ENCODE measurements at places on chromosomes 2 and 18.

- no peak for DNase-seq
Observed at GRCh38 chr2:240643093-240643810, 18.0 kb downstream of the GPR35 start.

GRCh38 chr2:175807031-175807873, 194.8 kb downstream of the LNPK start:
- DNase-seq = no peak

GRCh38 chr2:127174136-127174535, 46.0 kb downstream of the CYP27C1 start:
- DNase-seq = peak; percentile 49

DNA sequence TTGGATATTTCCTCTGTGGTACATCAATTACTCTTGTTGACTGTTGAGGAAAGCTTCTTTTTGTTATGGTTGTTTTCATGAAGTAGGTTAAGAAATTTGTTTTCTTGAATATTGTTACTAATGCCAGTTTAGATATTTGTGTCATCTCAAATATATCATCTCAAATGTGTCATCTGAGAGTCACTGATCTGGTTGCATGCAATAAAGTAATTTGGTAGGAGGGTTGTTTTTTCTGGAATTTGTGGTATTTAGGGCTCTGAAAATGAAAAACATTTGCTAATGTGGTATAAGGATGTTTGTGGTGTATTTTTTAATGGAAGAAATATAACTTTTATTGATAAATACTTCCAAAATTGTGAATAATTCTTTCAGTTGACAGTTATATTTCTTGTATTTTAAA, 117.7 kb downstream of the GREB1L start:
- no peak for DNase-seq

- DNase-seq = no peak
Observed at GRCh38 chr2:151137526-151137925, 124.1 kb downstream of the RBM43 start.

DNA sequence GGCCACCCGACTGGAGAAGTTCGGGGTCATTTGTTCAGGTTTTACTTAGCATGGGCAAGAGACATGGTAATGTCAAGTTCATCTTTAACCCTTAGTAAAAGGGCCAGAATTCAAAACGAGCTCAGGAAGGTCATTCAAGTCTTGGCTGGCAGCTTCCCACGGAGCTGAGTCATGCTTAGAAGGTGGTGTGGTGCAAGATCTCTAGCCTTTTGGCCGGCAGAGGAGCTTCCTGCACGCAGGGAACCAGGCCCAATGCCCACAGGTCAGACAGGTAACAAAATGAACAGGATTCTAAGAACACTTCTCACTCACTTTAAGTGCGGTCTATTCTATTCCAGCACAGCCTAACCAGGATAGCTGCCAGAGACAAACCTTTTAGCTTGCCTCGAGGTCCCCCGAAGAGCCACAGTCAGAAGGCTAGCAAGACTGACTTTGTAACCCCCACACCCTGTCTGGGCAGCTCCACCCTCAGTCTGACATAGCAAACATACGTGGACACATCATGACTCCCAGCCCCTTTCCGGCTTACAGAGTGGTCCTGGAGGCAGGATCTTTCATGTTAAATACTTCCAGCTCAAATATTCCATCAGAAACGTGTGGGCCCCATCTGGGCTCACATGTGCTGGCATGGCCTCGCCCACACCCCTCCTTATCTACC, 292.7 kb downstream of the BCL11A start:
- peak; percentile 4 for DNase-seq

DNA sequence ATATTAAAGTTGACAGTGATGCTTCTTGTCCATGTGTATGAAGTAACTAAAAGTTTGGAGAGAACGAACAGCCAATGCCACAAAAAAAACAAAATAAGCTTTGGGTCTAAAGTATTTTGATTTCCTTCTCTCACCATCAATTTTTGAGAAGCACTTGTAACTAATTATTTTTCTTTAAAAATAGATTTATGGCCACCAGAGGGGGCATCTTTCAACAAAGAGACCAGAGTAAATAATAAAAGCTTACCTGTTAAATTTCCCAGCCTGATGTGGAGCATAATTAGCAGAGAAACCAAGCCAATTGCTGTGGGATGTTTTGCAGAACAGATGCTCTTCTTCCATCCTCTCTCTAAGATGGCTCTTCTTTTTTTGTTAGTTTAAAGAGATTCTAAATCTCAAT, 29.0 kb downstream of the LINC00305 start:
- DNase-seq = no peak

GRCh38 chr18:80191264-80191663, 56.0 kb downstream of the PARD6G start:
- DNase-seq = no peak

GRCh38 chr2:102002228-102002627, 10.5 kb downstream of the IL1R2 start:
- no peak for DNase-seq

DNA sequence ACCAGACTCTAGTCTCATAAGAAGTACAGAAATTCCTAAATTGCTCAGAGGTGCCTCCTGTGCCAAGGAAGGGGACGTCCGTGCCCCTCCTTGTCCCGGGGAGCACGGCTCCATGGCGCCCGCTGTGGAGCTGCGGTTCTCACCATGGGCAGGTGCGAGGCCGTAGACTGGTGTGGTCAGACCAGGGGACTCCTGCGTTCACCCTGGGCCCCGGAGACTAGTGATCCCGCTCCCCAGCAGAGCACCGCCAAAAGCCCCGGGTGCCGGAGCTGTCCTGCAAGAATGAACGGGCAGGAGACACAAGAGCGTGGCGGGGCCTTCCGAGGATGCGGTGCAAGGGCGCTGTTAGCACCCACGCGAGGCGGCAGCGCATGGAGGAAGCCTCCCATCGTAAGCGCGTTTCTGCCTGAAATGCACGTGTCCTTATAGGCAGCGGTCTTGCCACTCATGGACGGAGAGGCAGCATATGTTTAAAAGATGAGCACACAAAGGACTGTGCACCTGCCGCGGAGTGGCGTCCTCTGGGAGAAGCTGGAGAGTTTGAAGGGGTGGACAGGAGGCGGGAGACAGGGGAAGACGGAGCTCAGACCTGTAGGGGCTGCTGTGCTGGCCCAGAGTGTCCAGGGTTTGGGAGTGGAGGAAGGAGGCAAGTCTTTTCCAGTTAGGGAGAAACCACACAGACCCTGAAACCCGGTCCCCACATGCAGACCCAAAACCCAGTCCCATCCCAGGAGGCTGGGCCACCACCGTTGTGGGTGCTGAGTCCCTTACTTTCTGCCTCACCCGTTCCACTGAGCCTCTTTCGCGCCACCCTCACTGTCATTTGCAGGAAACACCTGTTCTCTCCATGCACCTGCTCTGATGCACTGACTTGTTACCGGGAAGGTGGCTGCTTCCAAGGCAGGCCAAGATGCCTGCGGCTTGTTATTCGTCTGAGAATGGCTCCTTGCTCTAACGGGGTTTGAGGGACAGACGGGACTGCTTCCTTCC, 7.5 kb upstream of the KCNG2 start:
- DNase-seq = no peak

Data from fibroblast of skin of back (primary cell).